ENCODE measurements at places on chromosomes 4 and X.

GRCh38 chr4:184764601-184765000 lies 30.7 kb upstream of the CENPU start:
- DNase-seq, result no peak

GRCh38 chr4:118845552-118846050 lies 9.7 kb upstream of the SEC24D start:
- DNase-seq, result no peak

DNA sequence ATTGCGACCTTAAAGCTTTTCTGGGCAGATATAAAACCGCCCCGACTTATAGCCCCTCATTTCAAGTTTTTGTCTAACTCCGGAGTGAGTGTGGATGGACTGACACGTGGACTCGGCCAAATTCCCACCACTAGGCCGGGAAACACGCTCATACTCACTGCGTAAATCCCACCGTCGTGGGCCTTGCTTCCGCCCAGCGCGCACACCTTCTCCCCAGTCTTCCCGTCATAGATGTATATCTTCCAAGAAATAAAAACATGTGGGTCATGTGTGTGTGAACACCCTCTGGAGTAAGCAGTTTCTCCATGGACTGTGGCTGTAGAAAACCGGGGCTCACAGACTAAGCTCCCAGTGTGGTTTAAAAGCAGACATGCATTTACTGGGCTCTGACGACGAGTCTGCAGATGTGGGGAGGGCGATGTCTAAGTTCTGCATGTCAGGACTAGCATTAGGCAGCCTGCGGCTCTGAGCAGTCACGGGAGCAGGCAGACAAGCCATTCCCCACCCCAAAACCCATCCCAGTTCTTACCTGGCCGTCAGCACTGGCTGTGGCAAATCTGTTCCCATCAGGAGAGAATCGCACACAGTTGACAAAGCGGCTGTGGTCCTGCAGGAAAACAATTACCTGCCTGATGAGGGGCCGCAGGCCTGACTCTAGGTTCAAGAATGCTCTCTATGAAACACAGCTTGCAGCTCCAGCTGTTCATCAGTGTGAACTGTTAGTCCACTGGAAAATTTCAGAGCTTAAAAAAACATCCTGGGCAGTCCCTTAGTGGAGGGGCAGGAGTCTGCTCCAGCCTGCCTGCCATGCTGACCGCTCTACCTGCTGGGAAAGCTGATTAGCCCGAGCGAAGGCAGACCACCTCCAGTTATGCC lies 28.2 kb downstream of the WDR1 start:
- no peak for DNase-seq

DNA sequence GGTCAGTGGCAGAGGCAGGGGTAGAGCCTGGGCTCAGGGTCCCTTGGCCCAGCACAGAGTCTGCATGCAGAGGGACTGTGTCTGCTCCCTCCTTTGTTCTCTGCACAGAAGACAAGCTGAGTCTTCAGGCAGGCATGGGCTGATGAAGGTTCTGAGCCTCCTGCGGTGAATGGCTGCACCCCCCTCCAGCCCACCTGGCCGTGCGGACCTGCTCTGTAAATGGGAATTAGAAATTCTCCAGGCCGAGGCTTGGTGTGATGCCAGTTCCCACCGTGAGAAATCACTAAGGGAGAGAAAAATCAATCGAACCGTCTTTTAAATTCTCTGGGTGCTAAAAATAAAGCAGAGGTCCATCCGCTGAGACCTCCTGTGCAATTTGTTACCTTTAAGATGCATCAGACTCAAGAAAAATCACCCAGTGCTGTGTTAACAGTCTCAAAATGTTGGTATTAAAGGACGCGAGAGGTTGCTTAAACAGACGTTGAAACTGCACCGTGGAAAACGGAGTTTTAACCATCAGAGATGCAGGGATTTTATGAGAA lies 96.0 kb downstream of the WFS1 start:
- no peak for DNase-seq

- DNase-seq, result no peak
These were observed 871 bp upstream of the SLITRK2 start for GRCh38 chrX:145816601-145817315.

DNA sequence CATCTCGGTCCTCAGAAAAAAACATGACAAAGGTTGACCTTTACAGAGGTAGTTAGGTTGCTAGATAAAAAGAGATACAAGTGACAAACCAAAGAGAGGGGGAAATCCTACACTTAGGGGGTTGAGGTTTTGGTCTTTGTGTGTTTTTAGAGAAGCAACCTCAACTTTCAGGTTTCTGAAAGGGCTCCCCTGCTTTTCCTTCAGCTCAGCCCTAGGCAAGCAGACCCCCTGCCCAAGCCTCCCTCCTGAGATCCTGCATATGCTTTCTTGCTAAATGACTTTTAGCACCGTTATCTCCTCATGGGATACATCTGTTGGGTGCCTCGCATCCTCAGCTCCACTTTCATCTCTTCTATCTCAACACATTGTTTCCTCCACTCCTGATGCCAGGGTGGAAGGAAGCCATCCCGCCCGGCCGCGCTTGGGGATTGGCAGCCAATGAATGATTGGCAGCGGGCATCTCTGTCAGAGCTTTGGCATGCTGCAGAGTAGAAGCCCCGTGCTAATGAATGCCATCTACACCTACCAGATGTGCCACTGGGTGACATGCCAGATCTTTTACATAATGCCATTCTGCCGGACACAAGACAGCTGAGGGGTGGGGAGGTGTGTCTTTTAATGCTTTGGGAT lies 15.0 kb upstream of the PRDM8 start:
- no peak for DNase-seq

DNA sequence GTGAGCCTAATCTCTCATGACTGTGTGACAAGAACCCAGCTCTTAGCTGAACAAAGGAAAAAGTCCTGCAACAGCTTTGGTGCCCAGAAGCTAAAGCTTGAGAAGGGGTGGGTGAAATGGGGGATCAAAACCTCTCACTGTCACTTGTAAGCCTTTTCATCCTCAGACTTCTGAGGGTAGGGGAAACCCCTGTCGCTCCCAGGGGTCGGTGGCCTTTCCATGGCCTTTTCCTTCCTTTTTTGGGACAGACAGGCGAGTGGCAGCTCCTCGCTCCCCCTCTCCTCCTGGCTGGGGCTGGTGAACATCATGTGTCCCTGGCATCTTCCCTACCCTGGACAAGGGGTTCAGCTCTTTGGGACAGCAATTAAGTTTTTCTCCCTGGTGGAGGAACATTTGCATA lies 78.2 kb downstream of the FAM47A start:
- no peak for DNase-seq

DNA sequence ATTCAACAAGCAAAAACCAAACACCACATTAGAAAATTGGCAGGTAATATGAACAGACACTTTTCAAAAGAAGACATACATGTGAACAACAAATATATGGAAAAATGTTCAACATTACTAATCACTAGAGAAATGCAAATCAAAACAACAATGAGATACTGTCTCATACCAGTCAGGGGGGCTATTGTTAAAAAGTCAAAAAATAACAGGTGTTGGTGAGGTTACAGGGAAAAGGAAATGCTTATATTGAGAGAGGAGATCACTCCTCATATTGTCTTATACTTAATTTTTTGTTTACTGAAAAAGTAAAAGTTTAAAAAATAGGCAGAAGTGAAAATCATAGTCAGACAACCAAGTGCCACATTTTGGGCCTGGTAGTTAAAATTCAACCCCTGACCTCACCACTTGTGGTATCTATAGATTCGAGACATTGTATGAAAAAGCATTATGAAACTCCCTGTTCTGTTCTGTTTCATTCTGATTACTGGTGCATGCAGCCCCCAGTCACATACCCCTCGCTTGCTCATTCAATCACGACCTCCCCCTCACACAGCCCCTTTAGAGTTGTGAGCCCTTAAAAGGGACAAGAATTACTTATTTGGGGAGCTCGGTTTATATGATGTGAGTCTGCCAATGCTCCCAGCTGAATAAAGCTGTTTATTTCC lies 153.7 kb upstream of the FGF16 start:
- no peak for DNase-seq

DNA sequence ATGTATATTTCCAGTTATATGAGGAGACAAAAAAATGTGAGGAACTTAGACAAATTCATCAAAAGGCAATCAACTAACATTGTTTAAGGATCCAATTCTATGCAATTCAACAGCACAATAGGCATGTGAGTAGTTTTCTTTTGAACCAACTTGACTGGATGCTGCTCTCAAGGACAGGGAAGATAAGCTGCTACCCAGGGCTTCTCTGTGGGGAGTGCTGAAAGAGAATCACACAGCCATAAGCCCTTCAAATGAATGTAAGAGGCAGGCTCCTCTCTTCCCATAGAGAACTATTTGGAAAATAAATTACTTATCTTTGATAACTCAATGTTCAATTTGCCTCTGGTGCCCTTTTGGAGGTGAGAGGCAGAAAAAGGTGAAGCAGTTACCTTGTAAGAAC lies 1413.6 kb downstream of the PCDH7 start:
- no peak for DNase-seq
